ENCODE measurements at places on chromosomes 5 and 9.
A peak's percentile ranks its signal among the peaks of the same experiment; 100 is the strongest.

GRCh38 chr5:111494355-111494999 is 17.9 kb downstream of the STARD4 start:
- no peak for DNase-seq

DNA sequence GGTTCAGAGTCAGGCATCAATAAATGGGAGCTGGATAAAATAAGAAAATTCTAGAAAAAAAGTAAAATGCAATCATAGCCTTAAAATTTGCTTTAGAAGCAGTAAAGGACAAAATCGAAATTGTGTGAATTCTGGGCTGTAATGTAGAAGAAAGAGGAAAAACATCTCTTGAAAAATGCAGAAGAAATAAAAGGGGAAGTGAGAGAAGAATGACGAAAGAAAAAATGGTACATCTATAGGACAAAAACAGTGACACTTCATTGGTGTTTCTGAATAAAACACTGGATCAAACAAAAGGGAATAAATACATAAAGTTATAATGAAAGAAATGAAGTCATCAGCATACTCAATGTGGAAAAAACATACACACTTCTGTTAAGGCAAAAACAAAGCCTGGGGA is 642.3 kb downstream of the ACTL7B start:
- no peak for DNase-seq

- DNase-seq: no peak
Measured at GRCh38 chr9:71490810-71491209, 277.5 kb downstream of the CEMIP2 start.

- no peak for DNase-seq
Measured at GRCh38 chr9:22030101-22030598, 21.0 kb upstream of the CDKN2B start.

GRCh38 chr5:132714456-132715307 is 22.7 kb downstream of the KIF3A start:
- no peak for DNase-seq

DNA sequence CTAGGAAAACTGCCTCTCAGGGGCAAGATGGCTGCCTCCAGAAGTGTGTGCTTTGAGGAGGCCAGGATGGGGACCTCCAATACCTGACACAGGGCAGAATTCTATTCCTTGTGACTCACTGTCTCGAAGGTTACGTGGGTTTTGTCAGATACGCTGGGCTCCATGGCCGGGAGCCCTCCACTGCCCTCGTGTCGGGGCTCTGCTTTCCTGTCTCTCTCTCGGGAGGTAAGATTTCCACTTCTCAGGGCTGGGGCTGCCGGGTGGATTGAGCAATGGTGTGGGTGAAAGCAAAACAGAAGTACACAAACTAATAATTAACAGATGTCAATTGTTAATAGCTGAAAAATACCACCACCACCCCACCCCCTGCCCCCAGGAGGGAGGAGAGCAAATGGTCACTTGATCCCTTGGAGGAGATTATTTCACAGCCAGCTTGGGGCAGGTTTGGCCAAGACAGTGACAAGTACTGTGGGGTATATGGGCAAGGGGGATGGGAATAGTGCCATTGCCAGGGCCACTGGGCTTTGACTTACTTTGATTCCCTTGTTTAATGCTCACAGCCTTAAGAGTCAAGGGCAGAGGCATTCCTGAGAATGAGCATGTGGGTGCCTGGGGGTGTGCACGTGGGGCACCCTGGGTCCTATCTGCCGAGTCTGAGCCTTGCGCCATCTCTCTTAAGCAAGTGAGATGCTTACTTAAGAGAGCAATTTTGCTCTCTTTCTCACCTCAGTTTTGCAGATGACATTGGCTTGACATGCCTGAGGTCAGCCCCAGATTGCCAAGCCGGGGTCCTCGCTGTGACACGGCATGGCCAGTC is 28.8 kb upstream of the DAB2IP start:
- no peak for DNase-seq

- no peak for DNase-seq
Measured at GRCh38 chr5:158623971-158624370, 475.7 kb downstream of the EBF1 start.

- no peak for DNase-seq
Measured at GRCh38 chr9:135879237-135879601, 28.1 kb downstream of the CAMSAP1 start.

GRCh38 chr9:68974901-68975300 is 39.0 kb downstream of the PRKACG start:
- no peak for DNase-seq

DNA sequence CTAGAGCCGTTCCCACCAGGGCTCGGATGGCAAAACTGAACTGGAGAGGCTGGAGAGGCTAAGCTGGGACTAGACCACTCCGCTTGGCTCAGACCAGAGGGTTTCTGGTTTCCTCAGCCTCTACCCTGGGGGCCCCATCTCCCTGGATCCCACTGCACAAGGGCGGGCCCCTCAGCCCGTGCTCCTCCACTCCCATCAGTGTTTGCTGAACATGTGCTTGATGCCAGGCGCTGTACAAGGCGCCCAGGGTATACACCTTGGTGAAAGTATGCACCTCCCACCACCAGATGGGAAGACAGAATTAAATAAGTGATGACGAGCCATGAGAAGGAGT is 18.0 kb downstream of the GPX3 start:
- DNase-seq: no peak

GRCh38 chr5:1409381-1410110 is 35.7 kb downstream of the SLC6A3 start:
- no peak for DNase-seq

DNA sequence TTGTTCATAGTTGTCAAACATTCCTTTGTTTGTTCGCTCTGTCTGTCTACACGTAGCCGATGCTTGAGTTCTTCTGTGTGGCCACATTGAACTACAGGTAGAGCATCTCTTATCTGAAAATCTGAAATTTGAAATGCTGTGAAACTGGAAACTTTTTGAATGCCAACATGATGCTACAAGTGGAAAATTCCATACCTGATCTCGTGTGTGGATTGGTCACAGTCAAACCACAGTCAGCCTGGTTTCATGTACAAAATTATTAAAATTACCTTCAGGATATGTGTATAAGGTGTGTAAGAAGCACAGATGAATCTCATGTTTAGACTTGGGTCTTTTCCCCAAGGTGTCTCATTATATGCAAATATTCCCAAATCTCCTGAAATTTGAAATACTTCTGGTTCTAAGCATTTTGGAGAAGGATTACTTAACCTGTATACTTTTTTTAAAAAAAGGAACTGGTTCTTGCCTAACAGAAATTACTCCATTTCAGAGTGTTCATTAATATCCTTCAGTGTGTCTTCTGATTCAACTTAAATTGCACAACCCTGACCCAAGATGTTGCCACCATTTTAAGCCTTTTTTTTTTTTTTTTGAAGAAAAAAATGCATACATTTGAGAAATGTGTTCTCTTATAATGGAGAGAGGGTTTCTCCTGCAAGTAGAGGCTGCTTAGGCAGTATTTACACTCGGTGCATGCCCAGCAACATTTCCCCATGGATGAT is 254.3 kb downstream of the MAST4 start:
- no peak for DNase-seq

GRCh38 chr9:98533866-98534265 is 174.9 kb downstream of the GABBR2 start:
- DNase-seq: no peak

- DNase-seq: no peak
Measured at GRCh38 chr5:137498301-137498735, 808 bp downstream of the SPOCK1 start.

DNA sequence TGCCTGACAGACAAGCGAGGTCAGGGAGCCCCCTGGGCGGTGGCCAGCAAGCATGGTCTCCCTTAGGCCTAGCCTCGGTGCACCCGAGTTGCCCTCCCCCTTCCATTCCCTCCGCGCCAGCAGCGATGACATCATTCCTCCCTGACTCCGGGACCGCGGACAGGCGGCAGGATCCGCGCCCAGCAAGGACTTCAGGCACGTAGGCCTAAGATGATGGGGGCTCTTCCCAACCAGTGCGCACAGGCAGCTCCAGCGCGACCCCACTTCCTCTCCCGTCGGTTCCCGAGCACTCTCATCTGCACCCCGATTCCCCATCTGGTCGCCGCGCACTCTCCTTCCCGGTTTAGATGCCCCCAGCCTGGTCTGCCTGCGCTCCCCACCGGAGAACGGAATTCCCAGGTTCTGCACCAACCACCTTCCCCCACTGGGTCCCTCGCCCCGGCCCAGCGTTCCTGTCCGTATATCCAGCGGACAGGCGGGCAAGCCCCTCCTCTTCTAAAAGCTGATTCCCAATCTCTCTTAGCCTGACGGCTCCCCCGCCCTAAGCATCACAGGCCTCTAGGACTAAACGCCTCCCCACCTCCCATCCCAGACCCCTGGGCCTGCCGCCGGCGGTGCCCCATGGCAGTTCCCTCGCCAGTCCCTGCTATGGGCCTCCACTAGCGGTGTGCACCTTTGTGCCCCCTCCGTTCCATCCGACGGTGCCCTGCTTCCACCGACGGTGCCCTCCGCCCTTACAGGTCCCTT is 931 bp downstream of the FAM219A start:
- DNase-seq: no peak

DNA sequence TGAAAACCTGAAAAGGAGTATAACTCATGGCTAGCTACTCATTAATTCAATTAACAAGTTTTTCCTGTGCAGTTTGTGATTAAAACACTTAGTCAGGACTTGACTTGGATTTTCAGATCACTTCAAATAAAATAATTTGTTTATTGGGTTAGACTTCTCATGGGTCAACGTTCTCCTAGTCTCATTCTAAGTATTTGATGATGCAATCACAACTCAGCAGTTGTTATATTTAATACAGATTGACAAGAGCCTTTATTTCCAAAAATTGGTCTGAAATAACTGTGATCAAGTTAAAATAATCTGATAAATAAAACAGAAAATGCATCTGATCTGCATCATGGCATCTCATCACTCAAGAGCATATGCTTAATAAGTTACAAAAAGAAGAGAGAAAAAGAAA is 113.9 kb downstream of the FGF10 start:
- DNase-seq: no peak

DNA sequence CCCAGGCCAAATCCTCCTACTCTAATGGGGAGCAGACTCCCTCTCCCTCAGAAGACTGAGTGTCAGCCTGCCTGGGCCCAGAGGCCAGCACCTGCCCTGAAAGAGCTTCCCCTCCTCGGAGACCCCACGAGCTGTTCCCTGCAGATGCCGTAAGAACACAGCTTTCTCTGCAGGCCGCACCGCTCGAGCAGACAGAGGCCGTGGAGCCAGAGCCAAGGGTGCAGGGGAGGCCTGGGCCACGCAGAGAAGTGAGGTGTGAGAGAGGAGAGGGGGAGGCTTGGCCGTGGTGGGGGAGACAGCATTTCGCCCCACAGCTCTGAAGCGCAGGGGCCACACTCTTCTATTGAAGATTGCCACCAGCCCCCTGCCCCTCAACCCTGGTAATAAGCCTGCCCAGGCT is 62.8 kb upstream of the GARNL3 start:
- DNase-seq: no peak

- no peak for DNase-seq
Measured at GRCh38 chr5:146173597-146173996, 8.9 kb downstream of the LARS1 start.

GRCh38 chr5:50967009-50967562 is 300.6 kb downstream of the PARP8 start:
- DNase-seq: no peak

- DNase-seq: no peak
Measured at GRCh38 chr5:154841273-154841661, 9.1 kb downstream of the FAXDC2 start.

- DNase-seq: no peak
Measured at GRCh38 chr5:11377896-11378295, 526.4 kb downstream of the CTNND2 start.

DNA sequence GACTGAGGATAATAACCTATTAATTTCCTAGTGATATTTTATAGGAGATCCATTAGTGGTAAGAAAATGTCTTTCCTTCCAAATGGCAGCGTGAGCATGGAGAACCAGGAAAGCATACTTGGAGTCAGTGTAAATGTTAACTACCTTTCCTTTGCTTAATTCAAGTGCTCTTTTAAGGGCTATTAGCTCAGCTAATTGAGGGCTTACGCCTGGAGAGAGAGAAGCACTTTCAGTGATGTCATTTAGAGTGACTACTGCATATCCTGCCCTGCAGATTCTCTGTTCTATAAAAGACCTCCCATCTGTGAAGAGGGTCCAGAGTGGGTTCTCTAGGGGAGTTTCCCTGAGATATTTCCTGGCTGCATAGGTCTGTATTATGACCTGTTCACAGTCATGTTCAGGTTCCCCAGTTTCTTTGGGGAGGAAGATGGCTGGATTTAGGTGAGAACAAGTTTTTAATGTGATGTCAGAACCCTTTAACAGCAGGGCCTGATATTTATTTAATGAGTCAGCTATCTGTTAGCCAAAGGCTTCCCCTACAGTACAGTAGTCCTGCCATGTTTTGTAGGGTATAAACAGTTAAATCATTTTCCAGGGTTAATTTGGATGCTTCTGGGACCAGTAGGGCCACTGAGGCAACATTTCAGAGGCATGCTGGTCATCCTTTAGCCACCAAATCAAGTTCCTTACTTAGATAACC is 89.6 kb downstream of the TRIM36 start:
- no peak for DNase-seq

- DNase-seq: no peak
Measured at GRCh38 chr5:154478224-154478565, at the start of gene HAND1. Gene HAND1, minus strand, starts transcription at chr5:154478227. Its CDS starts 219 bp downstream, at chr5:154478008.

- DNase-seq: no peak
Measured at GRCh38 chr5:71982717-71983395, 124.4 kb upstream of the MAP1B start.

- DNase-seq: no peak
Measured at GRCh38 chr5:133668458-133668857, 56.1 kb upstream of the FSTL4 start.

DNA sequence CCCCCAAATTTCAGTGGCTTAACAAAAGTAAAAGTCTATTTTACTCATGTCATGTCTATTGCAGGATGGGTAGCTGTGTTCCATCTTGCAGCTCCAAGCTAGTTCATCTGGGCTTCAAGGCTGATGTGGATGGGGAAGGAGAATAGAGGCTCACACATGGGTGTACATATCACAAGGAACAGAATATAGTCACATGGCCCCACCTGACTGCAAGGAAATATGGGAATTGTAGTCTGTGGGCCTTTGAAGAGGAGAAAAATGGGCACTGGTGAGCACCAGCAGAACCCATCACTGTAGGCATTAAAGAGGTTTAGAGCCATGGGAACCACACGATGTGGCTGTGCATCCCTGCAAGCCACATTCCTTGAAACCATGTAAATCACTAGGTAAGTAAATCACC is 17.9 kb upstream of the TRIO start:
- DNase-seq: no peak

GRCh38 chr5:175477440-175477839 is 920 bp upstream of the SFXN1 start:
- no peak for DNase-seq

GRCh38 chr9:101398930-101399642 is 435 bp downstream of the ZNF189 start:
- peak; percentile 6 for DNase-seq

DNA sequence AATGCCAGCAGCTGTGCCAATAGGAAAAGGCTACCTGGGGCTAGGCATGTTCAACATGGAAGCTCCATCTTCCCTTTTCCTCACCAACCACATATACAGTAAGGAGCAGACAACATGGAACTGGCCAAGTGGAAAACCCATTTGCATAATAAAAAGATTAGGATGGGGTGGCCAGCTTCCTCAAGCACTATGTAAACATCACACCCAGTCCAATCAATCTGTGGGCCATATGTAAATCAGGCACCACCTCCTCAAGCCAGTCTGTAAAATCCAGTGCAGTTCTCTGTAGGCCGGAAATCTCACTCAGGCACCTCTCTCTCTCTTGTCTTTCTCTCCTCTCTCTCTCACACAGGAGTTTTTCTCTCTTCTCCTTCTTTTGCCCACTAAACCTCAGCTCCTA is 360.2 kb upstream of the GRIA1 start:
- no peak for DNase-seq

All from activated CD4-positive, alpha-beta T cell treated with anti-CD3 and anti-CD28 coated beads for 24 hours (primary cell).